ENCODE measurements at places on chromosomes 6 and 20.

GRCh38 chr6:17219098-17219497, 62.1 kb upstream of the RBM24 start:
- DNase-seq: no peak

DNA sequence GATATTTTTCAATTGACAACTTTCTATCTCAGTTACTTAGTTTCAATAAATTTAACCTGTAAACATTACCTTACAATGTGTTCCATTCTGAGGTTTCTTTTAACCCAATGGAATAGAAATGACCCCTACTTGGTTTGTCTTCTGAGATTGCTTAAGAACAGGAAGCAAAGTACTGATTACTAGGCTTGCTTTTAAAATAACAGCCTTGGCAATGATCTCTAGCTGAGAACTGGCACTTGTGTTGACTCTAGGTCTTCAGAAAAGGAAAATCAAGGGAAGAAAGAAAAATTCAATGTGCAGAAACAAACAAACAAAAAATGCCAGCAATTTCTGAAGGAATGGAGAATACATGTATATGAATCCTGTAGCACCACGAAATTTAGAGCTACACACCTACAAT, 66.1 kb downstream of the SYNE1 start:
- DNase-seq: no peak

- DNase-seq: no peak
These were observed 146.9 kb upstream of the C6orf118 start for GRCh38 chr6:165456286-165456685.

- DNase-seq: no peak
These were observed 194.8 kb downstream of the SLC35F1 start for GRCh38 chr6:118101831-118102345.

- no peak for DNase-seq
These were observed 494.7 kb upstream of the MARCKS start for GRCh38 chr6:113362301-113363047.

GRCh38 chr6:45998524-45998923, 17.1 kb downstream of the CLIC5 start:
- no peak for DNase-seq

DNA sequence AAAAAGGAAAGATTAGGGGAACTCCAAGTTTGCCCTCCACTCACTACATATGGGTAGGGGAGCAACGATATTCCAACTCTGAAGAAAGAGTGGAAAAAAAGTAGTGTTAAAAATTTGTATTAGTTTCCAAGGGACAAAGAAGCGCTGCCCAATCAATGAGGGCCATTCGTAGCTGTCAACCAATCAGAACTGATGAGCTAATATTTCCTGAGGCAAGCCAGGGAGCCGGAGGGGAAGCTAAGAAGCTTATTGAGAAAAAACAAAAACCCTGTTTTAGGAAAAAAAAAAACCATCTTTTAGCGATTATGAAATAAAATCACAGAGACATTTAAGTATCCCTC, 59.5 kb downstream of the TRIM38 start:
- DNase-seq: no peak

DNA sequence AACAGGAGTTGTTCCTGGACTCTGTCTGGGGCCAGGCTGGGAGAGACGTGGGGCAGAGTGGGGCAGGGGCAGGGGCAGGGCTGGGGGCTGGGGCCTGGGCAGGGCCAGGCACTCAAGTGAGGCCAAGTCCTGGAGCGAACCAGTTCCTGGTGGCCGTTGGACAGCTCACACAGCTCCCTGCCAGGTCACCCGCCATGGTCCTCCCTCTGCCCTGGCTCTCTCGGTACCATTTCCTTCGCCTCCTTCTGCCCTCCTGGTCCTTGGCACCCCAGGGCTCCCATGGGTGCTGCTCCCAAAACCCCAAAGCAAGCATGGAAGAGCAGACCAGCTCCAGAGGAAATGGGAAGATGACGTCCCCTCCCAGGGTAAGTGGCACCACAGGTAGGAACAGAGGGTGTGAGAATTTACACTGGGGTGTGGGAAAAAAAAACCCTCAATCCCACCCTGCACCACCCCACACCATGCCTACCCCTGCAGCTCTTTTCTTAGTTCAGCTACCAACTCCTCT, at the start of gene MCCD1:
Gene MCCD1, plus strand, starts transcription at position 142 of the 508 bp plus-strand sequence. Its CDS starts 53 bp downstream, at position 195.
- DNase-seq: no peak

DNA sequence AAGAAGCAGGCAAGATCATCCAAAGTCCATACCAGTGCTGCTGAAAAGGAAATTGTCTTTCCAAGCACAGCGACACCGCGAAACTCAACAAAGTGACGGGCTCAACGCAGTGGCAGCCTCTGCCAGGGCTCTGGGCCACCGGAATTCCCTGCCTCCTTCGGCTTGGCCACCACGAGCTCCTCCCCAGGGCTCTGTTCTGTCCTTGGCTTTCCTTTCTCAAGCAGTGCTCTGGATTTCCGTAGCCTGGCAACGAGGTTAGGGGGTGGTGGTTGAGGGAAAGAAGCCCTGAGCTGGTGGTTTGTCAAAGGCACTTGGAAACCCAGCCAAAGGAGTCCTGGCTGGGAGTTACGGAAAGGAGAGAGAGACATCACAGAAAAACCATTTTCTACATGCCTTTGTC, 31.2 kb downstream of the PRR18 start:
- DNase-seq: no peak

- no peak for DNase-seq
These were observed 3.5 kb upstream of the SLC22A2 start for GRCh38 chr6:160261991-160262680.

DNA sequence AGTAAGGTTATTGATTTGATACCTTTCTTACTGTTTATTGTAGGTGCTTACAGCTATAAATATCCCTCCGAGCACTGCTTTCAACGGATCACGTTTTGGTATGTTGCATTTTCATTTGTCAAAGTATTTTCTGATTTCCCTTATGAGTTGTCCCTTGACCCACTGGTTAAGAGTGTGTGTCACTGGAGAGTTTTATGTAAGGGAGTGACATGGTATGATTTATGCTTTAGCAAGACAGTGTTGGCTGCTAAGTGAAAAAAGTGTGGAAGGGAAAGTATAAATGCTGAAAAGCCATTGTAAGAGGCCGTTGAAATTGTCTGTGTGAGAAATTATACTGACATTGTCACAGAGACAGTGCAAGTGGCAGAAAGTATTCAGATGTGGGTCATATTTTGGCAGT, 72.0 kb downstream of the SYCP2 start:
- DNase-seq: no peak

DNA sequence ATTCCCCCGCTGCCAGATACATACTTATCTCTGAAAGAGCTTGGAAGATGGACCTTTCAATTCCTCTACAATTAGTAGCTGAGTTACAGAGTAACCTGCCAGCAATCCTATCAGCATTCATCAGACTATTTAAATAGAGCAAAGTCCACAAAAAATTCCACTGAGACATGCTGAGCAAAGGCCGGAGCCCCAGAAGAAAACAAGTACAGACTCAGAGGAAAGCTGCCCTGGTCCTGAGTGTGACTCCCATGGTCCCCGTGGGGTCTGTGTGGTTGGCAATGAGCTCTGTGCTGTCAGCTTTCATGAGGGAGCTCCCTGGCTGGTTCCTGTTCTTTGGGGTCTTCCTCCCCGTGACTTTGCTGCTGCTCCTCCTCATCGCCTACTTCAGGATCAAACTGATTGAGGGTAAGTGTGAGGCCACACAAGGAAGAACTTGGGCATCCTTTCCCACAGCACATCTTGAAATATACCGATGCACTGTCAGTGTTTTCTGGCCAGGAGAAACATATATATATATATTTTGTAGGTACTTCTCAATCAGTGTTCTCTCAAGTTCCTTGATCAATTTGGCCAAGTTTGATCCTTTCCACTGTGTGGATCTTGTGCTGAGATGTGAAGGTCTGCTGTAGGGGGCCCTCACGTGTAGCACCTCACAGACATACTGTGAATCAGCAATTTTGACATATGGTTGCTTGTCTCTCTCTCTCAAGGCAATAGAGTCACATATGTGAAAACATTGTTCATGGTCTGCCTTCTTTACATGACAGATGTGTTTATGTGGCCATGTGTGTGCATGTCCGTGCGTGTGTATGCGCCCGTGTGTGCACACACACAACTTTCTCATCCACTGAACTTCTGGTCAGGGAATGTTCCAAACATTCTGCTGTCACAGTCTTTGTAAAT, at the start of gene SMLR1:
Gene SMLR1, plus strand, starts transcription at position 160 of the 903 bp plus-strand sequence. Its CDS starts 8 bp downstream, at position 168.
- no peak for DNase-seq

DNA sequence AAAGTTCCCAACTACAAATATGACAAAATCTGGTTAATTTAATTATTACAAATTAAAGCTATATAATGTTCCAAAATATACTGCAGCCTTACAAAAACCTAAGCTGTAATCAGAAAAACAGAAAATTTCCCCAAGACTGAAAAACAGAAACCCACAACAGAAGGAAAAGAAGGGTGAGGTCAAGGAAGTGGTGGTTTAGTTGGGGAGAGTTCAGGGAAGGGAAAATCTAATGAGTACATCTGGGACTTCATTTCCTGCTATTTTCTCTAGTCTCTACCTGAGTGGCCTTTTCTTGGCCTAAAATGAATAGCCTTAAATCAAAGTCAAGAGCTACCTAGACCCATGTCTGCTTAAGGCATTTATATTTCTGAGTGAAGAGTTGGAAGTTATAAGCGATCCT, 66.2 kb upstream of the BEND6 start:
- DNase-seq: no peak

GRCh38 chr20:15069355-15069754, 731.9 kb upstream of the FLRT3 start:
- no peak for DNase-seq

DNA sequence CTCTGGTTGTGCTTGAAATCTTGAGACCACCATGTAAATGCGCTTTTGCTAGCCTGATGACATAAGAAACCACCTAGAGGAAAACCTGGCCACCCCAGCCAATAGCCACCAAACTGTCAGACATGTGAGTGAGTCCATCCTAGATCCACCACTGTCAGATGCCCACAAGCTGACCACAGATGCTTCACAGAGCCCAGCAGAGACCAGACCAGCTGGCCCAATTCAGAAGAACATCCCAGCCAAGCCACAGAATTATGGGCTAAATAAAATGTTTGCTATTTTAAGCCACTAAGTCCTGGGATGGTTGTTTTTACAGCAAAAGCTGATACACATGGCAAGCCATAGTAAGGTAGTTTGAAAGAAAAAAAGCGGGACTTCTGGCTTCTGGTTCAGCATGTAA, 425.3 kb downstream of the KIF16B start:
- DNase-seq: no peak

- peak; percentile 32 for DNase-seq
These were observed 20.0 kb upstream of the UBE2J1 start for GRCh38 chr6:89372506-89372901.

DNA sequence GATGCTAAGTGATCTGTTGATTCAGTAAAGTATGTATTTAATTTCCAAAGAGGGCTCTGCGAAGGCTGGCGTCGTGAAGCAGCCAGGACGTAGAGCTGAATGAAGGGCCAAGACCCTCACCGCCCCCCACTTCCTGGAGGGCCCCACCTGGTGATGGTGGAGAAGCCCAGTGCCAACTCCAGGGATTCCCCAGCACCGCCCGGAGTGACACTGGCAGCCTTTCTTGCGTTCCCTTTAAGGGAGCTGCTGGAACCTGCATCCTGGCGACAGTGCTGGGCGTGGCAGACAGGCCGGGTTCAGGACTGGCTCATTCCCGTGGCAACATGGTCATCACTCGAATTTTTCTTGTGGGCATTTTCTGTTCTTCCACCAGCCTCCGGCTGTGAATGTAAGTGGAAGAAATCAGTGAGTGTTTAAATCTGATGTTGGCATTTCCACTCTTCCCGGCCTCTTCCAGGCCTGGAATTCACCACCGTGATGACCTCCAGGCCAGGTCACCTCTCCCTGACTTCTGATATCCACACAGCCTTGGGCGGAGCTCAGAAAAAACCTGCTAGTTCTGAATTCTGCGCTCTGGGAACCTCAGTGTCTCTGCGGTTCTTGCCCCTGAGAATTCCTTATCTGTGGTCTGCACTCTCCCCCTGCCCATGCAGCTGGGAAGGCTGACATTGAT, 57.4 kb upstream of the DACT2 start:
- no peak for DNase-seq

GRCh38 chr6:163099621-163100171, 314.8 kb upstream of the QKI start:
- no peak for DNase-seq

DNA sequence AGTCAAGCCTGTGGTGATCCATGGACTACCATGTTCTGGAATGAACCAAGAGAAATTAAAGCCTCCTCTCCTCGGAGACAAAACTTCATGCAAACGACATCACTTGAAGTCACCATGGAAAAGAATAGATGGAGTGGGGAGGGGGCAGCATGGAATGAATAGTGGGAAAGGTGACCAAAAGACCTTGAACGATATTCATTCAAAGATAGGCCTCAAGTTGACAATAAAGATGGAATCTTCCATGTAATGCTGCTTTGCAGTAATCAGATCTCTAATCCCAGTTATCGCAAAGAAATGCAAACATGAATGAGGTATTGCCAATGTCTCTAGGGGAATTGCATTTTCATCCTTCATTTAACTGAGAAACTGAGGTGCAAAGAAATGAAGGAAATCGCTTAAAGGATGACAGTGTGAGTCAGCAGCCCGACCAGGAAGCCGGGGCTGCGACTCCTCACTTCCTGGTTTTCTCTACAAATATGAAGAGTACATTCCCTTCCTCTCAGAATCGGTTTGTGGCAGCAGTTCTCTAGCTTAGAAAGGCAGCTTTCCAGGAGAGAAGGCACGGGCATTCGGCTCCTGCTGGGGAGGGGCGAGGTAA, 65.6 kb upstream of the RREB1 start:
- DNase-seq: no peak

- no peak for DNase-seq
These were observed 34.9 kb downstream of the SHLD1 start for GRCh38 chr20:5785146-5785545.

DNA sequence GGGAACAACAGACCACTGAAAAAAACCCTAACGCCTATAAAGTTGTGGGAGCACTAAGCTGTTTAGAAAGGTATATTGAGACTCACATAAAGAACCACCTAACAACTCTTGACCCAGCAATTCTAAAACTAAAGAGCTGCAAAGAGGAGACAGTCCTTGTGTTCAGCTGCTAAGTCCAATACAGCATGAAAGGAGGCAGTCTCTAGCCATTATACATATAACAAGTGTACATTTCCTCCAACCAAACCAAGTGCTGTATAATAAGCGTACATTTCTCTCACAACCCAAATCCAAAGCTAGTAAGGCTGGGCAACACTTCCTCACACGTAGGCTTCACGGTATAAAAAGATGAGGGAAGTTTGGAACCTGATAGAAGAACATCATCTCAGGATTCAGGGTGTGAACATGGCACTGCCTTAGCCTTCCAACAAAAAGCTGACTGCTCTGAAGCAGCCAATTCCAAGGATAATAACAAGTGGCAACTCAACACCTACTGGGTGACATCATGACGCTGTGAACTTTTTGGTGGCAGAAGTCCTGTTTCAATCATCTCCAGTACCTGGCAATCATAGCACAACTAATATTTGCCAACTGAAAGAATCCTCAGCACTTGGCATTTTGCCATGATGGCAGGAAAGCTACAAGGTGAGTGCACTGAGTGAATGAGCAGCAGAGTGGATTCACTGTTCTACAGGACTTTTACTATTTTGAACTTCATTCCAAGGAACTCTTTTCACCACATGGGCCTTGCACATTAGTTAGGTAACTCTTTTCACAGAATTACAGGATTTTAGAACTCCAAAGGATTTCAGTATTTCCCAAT, 16.6 kb downstream of the TBC1D20 start:
- DNase-seq: no peak

All from GM10248 (cell line).